ENCODE measurements at places on chromosomes 16 and 17. TPM values are rescaled to one million over a fixed set of nuclear protein-coding genes. Genes with fewer than 3 reads are reported as not detected.

DNA sequence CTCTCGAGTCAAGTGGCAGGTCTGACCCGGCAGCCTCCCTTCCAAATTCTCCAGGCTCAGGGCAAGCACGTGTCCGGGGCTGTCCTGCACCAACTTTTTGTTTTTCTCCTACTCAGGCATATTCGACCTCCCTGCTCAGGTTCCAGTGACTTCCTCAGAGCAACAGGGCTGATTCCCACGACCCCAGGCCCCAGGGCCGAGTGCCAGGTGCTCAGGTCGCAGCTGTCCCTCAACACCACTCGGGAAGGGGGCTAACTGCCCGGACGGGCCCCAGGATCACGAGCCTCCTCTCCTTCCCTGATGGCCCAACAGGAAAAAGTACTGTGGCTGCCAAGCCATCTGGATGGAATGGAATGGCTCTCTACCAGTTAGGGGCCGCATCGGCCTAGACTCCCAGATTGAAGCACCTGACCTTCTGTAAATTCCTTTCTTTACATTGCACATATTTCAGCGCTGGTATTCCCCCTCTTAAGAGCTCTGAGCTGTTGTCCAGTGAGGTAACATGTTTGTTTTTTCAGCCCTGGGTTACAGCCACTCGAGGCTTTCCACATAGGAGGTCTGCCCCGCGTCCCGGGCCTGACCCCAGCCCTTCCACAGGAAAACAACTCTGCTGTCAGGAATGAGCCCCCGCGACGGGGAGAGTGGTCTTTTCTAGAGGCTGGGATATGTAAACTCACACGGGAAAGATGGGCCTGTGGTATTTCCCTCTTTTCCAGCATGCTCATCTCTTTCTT is 25.0 kb downstream of the NXN start:
- no peak for DNase-seq

DNA sequence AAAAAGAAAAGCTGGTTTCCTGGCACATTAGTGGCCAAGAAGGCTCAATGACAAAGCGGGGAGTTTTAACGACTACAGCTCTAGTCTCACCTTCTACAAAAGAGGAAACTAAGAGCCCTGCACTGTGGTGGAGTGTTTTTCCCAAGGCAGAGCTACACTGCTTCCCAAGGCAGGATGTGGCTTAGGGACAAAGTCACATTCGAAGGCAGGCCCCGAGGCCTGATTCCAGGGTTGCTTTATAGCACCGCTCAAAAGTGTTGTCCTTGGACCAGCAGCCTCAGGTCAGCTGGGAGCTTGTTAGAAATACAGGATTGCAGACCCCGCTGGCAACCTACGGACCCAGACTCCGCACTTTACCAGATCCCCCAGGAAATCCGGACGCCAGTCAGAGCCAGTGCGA is 23.8 kb downstream of the TMEM92 start:
- no peak for DNase-seq

DNA sequence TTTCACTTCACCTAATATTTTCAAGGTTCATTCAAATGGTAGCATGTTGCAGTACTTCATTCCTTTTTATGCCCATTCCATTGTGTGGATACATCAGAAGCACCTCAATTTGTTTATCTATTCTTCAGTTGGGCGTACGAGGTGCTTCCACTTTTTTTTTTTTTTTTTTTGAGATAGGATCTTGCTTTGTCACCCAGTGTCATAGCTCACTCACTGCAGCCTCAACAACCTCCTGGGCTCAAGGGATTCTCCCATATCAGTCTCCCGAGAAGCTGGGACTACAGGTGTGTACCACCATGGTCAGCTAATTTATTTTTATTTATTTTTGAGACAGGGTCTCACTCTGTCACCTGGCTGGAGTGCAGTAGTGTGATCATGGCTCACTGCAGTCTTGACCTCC is 22.5 kb upstream of the SPNS3 start:
- DNase-seq = no peak

DNA sequence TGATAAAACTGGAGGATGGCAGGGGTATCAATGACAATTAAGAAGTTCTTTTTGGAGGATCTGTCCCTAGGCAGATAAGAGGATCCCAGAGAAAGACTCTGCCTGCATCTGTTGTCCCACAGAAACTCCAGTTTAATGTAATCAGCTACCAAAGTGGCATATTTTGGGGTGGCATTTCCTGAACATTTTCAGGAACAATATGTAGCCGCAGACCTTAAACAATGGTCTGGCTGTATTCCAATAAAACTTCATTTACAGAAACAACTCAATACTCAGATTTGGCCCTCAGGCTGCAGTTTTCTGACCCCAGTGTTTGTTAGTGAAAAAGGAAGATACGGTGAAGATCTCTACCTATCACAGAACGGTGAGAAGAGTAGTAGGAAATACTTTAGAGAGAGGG is 46.1 kb downstream of the KCNJ16 start:
- no peak for DNase-seq

- DNase-seq = no peak
These were observed 3.3 kb upstream of the KLHL11 start for GRCh38 chr17:41868568-41868967.

Gene DNASE1L2
- total RNA-seq = 1.7 TPM

Gene TMEM238L
- not detected for total RNA-seq

- no peak for DNase-seq
These were observed 49.6 kb downstream of the PSMD12 start for GRCh38 chr17:67316781-67317180.

GRCh38 chr16:88522276-88522949 is 47.8 kb upstream of the ZC3H18 start:
- DNase-seq = no peak

Gene GRAPL
- not detected for total RNA-seq

GRCh38 chr17:78672871-78673371 is 95.7 kb upstream of the DNAH17 start:
- no peak for DNase-seq

DNA sequence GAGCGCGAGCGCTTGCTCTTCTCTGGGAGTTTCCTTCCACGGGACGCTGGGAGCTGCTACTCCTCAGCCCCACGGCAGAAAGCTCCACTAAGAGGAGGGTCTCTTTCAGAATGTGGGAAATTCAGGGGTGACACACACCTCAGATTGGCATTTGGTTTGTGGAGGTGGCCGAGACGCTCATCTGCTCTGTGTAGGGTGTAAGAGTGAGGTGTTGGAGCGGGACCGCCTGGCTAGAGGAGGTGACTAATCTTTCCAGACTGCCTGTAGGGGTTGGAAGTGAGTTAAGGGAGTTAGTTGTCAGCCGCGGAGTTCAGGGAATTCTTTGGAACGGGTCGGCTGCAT is 735 bp downstream of the PSMD11 start:
- DNase-seq = no peak

GRCh38 chr17:38591759-38592241 is 14.0 kb downstream of the SRCIN1 start:
- DNase-seq = no peak

DNA sequence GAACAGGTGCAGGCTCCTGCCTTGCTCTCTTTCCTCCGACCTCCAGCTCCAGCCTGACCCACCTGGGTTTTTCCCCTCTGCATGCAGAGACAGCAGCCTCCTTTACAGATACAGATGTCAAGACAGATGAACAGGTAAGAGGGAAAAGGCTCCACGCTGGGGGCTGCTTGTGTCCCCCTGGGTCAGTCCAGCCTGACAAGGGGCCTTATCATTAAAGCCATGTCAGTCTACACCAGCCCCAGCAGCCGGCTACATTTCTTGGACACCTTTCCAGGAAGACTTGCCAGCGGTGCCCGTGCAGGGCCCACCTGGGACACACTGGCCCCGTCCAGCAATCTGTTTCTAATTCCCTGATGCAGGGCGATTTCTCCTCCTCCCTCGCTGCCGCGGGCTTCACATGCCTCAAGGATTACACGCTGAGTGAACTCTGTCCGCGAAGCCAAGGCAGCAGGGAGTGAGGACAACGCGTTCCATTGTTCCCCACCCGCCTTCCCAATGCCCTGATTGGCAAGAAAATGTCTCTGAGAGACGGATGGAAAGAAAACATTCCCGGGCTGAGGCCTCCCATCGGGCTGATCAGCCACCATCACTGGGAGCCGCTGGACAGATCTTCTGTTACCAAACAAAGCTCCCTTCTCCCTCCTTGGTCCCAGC is 184.7 kb downstream of the C16orf95 start:
- no peak for DNase-seq

- no peak for DNase-seq
These were observed 10.5 kb downstream of the PPM1D start for GRCh38 chr17:60610473-60610872.

GRCh38 chr17:42509841-42510240 is 26.2 kb upstream of the NAGLU start:
- DNase-seq = no peak
